ENCODE measurements at places on chromosomes 3 and 15.

DNA sequence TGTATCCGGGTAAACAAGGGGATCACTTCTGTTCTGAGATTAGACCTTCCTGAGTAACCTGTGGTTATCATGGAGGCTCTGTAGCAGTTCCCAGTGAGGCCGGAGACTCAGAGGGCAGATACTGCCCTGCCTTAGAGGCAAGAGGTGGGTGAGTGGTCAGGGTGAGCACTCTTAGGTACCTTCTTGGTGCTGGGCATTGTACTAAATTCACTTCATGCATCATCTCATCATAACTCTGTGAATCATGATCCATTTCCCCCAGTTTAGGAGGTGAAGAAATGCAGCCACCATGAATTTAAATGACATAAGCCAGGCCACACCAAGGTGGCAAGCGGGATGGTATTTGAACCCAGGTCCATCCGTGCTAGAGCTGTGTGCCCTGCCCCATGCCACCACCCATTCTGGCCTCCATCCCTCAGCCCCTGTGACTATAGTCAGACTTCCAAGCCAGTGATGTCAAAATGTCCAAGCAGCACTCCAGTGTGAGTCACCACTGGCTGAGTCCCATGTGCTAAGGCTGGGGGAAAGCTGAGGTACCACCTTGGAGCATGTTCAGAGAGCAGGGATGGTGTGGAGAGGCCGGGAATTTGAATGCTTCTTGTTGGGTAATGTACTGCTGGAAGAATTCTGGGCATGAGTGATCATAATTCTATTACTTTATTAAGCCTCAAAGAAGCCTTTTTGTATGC lies 88.8 kb downstream of the EPHB1 start:
- DNase-seq, result no peak

DNA sequence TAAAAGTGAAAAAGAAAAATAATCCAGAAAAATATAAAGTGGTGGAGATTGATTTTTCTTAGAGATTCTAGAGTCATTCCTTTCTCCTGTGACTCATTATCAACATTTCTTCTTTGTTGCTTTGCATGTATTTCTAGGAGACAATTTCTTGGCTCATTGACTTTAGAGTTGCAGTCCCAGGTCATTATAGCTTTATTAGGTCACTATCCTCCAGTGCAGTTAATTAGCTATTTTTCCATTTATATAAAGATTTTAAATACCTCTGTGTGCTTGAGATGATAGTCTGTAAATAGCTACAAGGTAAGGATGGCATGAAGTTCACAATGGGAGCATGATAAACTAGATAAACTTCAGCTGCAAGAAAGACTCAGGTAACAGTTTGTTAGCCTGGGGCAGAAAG lies at the start of gene OR4F15:
Gene OR4F15 (plus strand): TSS at position 301 of the 400 bp plus-strand sequence. CDS start 5,985 bp downstream, outside the sequence.
- DNase-seq, result no peak

DNA sequence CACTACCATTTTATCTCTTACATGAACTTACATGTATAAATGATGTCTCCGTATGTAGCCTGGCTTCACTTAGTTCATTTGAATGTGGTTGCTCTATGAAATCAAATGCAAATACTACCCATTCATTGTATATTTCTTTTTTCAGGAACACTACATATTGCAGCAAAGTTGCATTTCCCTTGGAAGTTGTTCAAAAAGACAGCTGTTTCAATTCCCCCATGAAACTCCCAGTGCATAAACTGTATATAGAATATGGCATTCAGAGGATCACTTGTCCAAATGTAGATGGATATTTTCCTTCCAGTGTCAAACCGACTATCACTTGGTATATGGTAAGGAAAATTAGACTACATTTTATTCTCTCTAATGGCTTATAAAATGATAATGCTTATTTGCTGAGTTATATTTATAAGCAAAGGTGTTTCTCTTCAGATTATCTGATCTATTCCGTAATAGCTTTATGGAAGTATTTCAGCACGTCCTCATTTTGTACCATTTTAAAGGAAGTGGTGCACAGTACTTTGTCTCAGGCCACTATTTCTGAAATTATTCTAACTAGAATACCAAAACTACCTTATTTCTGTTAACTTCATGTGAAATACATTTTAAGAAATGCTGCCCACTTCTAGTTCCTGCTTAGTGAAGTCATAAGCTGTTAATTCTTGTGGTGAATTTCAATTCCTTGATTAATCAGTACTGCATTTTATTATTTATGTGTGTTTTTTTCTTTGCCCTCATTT lies 95.1 kb downstream of the IL1RAP start:
- no peak for DNase-seq

DNA sequence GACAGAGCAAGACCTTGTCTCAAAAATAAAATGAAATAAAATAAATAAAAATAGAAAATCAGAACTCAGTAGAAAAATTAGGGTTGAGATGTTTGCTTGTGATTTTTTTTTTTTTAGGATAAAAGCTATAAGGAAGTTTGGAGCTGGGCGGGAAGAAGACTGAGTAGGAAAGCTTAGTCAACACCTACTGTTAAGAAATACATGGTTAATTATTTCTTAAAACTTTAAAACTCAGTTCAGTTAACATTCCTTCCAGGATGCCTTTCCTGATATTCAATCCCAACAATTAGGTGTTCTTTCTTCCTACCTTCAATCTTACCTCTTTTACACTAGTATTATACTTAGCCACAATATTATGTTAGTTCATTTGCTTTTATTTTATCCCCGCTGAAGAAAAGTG lies 246.2 kb downstream of the LSAMP start:
- no peak for DNase-seq

- no peak for DNase-seq
Measured at GRCh38 chr3:11230832-11231231, 41.4 kb upstream of the ATG7 start.
